ENCODE measurements at places on chromosomes 3 and 15.

GRCh38 chr3:16455001-16455400, 58.5 kb downstream of the RFTN1 start:
- DNase-seq = no peak

GRCh38 chr15:20341901-20342600, 199.5 kb downstream of the GOLGA6L6 start:
- DNase-seq = peak; percentile 29

- DNase-seq = peak; percentile 76
Measured at GRCh38 chr3:49469037-49469935, 781 bp upstream of the DAG1 start.

DNA sequence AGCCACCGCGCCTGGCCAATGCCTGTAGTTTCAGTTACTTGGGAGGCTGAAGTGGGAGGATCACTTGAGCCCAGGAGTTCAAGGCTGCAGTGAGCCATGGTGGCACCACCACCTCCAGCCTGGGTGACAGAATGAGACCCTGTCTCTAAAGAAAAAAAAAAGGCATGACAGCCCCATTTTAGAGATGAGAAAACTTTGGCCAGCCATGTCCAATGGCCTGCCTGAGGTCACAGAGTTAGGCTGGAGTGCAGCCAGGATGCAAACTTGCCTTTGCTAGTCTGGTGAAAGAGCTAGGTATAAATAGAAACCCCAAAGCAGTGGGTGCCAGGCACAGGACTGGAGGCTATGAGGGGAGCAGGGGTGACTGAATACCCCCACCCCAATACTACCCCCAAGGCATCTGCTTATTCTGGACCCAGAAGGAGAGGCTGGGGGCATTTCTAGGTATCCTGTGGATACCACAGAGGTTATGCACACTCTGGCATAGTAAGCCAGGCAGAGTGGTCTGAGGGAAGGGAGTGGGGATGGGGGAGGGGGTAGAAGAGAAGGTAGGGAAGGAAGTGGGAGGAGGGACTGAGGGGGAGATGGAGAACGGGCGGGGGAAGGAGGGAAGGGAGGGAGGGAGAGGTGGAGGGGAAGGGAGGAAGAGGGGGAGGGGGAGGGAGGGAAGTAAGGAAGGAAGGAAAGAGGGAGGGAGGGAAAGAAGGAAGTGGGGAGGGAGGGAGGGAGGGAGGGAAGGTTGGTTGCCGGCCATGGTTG, 16.2 kb upstream of the C15orf39 start:
- DNase-seq = no peak

- DNase-seq = no peak
Measured at GRCh38 chr3:10085738-10086137, 22.3 kb downstream of the FANCD2OS start.

GRCh38 chr15:95511671-95512070, 818.8 kb upstream of the NR2F2 start:
- no peak for DNase-seq

- DNase-seq = no peak
Measured at GRCh38 chr3:38966811-38967692, 84.7 kb downstream of the SCN11A start.

DNA sequence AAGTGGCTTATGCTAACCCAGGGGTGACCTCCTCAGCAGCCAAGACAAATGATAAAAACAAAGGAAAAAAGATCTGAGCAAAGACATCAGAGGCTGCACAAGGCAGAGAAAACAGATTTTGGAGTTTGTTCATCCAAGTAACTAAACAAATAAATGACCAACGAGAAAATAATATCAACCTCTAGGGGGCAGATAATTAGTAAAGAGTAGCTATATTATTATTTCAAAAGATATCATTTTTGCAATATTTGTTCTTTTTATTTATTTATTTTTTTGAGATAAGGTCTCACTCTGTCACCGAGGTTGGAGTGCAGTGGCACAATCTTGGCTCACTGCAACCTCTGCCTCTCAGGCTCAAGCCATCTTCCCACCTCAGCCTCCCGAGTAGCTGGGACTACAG, 101.8 kb downstream of the PCCB start:
- no peak for DNase-seq

GRCh38 chr3:44419923-44420650, 57.4 kb downstream of the ZNF445 start:
- no peak for DNase-seq

- no peak for DNase-seq
Measured at GRCh38 chr3:14133876-14134275, 9.0 kb downstream of the TMEM43 start.

- DNase-seq = peak; percentile 70
Measured at GRCh38 chr15:87267798-87268197, 988.7 kb downstream of the NTRK3 start.

DNA sequence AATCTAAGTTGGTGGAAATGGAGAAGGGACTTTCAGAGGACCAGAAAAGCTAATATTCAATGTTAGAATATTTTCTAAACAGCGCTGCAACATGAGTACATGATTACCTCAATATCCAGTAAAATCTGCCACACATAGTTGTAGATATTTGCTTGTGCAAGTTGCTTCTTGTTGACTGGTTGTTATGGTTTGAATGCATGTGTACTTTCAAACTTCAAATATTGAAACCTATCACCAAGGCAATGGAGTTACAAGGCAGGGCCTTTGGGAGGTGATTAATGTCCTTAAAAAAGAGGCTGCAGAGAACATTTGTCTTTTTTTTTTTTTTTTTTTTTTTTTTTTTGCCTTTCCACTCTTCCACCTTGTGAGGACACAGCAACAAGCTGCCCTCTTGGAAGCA, 49.9 kb downstream of the TMCO5A start:
- no peak for DNase-seq

DNA sequence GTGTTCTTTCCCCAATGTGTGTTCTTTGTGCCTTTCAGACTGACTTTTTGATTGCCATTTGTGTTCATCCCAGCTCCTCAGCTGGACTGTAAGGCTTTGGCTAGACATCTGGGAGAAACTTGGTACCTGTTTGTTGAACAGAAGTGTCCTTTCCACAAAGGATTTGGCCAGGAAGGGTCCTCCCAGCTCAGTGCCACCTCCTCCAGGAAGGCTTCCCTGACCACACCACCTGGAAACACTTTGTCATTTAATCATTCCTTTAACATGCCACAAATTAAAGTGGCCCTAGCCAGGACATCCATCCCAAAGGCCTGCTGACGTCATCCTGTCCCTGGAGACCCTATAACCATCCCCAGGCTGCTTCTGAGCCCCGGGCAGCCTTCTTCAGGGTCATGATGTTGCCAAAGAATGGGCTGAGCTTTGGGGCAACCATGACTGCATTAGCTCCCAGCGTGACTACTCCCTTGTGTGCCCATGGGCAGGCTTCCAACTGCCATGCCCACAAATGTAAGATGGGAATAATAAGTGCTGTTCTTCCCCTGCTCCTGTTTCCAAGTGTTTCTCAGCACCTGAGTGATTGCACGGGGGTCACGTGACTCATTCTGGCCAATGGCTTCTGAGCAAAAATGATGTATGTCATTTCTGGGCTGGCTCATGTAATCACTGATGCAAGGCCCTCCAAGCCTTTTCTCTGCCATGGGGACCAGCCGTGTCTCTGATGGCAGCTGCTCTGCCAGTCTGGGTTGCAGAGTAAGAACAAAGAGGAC, 112.5 kb upstream of the SMAD3 start:
- no peak for DNase-seq

GRCh38 chr3:166453478-166453877, 616.3 kb upstream of the BCHE start:
- DNase-seq = no peak

- DNase-seq = no peak
Measured at GRCh38 chr3:190614226-190615059, 100.6 kb downstream of the IL1RAP start.

DNA sequence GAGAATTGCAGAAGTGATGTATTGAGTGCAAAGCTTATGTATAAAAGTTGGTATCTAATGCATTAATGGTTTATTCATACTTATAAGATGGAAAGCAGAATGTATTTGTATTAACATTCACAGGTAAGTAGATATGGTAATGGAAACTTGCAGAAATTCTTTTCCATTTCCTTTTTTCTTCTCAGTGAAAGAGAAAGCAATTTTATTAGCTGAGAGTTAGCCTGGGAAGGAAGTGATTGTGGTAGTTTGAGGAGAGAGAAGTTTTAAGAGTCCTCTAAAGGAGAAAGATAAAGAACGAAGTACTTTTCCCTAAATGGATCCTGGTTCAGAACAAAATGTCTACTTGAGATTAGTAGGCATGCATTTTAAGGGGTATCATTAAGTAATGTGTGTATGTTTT, 60.1 kb upstream of the OSTN start:
- DNase-seq = no peak

- no peak for DNase-seq
Measured at GRCh38 chr3:159439346-159439745, 549.3 kb upstream of the IL12A start.

DNA sequence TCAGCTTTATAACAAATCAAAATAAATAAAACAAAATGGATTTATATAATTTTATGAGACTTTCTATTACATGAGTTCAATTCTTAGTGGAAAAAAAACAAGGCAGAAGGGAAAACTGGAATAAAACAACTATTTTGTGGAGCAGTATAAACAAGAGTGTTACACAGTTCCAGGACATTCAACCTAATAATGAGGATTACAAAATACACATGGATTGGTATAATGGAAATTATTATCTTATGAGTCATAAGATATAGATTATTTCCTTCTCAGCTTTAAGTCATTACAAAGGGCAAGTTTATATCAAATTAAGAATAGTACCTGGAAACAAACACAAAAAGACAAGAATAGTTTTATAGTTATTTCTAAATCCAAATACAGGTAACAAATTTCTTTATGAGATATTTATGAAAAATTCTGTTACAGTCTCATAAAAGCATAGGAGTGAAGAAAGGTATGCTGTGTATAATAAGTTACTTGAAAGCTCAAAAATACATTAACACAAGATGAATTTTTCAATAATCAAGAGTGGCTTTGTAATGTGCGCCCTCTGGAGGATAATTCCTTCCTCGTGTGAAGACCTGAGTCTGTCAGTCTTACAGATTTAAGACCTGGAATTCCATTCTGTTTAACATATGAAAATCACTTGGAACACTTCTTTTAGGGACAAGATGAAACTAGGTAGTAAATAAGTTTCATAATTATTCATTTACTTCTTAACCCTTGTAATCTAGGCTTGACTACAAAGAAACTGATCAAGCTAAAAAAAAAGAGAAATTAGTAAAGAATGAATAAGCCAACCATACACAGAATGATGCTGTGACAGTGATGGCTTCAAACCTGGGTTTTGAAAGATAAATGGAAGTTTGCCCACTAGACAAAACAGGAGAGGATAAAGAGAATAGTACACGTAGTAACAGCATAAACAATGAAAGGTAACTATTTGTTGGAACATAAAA, 9.5 kb downstream of the COPS2 start:
- DNase-seq = peak; percentile 17

DNA sequence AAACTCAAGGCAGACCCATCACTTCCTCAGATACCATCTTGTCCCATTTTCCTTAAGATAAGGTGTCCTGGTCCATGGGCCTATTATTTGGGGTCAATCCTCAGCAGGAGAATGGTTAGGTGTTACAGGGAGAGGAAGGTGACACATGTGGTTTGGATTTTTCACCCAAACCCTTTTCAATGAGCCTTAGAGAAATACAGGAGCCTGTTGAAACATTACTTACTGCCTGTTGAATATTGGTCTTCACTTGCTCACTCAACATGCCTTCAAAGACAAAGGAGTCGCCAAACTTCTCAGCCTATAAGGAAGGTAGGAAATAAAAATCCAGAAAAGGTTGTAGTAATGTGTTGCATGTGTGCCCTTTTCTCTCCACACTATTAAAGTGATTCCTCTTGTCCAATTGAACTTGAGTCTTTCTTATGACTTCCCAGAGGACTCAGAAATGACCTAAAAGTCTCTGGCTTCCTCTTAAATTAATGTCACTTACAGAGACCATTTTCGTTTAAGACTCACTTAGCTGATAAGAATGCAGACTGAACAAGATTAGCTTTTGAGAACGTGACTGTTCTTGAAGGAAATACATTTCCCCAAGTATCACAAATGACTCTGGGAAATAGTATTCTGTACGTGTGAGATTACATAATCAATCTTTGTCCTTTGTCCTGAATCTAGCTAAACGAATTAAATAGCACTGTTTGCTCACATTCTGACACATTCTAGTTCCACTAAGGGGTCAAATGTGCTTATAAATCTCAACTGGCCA, 17.8 kb downstream of the SUMF1 start:
- DNase-seq = no peak

DNA sequence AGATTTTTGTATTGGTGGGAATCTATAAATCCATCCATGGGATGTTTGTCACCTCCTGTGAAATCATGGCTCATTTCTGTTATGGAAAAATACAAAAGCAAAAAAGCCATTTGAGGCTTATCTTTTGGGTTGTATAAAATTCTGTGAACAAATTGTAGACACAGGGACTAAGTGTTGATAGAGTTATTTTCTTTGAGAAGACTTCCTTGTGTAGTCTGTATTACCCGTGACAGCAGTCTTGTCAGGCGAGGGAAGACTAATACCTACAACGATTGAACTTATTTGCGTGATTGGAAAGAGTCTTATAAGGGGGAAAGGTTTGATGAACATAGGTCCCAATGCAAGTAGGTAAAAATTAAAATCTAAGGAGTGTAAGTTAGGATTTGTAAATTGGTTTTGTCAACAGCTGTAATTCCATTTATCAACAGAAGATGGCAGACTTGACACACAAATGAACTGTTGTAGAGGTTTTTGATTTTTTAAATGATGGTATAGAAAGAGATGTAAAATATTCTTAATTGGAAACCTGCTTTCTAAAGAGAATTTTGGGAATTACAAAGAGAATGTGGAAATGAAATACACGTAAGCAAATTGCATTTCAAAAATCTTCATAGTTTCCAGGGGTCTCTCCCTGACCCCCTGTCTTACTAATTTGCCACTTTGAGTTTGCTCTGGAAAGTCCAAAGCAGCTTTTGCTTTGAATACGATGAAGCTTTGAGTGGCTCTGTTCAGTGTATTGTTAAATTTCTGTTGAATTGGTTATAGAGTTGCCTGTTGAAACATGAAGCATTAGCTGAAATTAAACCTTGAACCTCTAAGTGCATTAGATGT, 33.2 kb downstream of the SLC25A26 start:
- DNase-seq = peak; percentile 14

DNA sequence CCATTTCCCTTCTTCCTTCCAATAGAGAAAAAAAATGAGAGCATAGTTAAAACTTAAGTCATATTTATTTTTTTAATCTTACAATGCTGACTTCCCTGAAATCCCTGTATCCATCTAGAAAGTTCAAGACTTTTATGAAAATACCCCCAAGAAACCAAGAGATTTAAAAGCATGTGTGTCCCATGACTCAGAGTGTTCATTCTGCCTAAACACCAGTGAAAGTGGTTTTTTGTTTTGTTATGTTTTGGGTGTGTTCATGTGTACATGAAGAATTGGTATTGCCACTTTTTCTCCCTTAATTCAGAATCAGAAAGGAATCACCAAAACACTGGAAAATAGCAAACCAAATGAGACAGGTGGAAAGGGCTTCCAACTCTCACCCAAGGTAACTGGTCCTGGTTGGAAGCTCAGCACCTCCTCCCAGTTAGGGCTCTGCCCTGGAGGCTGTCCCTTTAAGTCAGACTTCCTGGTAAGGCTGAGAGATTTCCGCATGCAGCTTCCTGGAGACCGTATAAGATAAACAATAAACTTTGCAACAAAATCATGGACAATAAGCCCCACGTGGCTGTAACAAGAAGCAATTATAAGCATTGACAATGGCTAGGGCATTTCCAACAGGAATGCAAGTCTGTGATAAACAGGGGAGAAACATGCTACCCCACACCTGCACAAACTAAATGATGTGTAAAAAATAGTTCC, 121.9 kb upstream of the ARHGEF3 start:
- no peak for DNase-seq

GRCh38 chr3:29764603-29765254, 483.9 kb downstream of the RBMS3 start:
- peak; percentile 41 for DNase-seq

- no peak for DNase-seq
Measured at GRCh38 chr3:181050738-181051137, 61.2 kb upstream of the DNAJC19 start.

- DNase-seq = no peak
Measured at GRCh38 chr3:26293329-26293844, 329.2 kb upstream of the LRRC3B start.

Data from urothelium cell line (cell line).